ENCODE measurements at places on chromosomes 2 and 18.

DNA sequence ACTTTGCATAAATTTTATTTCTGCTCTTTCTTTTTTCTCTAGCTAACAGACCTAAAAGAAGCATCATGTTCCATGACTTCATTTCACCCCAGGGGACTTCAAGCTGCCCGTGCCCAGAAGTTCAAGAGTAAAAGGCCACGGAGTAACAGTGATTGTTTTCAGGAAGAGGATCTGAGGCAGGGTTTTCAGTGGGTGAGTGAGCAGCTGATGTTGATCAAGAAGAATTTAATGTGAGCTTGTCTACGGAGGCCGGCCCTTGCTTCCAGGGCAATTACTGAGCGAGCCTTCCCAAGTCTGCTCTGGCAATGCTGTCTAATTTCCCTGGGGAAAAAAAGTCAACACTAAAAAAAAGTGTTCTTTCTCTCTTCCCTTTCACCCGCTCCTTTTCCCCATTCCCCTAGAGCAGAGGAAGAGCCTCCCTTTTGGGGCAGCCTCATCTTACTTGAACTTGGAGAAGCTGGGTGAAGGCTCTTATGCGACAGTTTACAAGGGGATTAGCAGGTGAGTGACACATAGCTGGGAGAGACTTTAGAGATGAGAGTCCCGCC, 1.2 kb downstream of the CDK15 start:
- DNase-seq = peak; percentile 85

DNA sequence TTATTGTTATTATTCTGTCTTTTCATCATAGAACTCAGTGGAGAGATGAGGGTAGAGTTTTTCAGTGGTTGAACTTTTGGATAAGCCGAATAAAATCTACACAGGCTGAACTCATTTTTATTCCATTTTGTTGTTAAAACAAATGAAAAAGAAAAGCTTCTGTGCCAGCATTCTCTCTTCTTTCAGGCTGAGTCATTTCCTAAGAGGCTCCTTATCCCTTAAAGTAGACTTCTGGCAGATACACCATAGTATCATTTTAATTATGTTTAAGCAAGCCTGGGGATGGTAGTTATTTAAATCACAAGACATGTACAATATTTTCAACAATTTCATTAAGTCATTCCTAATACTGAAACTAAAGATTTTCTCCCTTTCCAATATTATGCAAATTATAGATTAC, 1364.0 kb upstream of the NRXN1 start:
- peak; percentile 29 for DNase-seq

DNA sequence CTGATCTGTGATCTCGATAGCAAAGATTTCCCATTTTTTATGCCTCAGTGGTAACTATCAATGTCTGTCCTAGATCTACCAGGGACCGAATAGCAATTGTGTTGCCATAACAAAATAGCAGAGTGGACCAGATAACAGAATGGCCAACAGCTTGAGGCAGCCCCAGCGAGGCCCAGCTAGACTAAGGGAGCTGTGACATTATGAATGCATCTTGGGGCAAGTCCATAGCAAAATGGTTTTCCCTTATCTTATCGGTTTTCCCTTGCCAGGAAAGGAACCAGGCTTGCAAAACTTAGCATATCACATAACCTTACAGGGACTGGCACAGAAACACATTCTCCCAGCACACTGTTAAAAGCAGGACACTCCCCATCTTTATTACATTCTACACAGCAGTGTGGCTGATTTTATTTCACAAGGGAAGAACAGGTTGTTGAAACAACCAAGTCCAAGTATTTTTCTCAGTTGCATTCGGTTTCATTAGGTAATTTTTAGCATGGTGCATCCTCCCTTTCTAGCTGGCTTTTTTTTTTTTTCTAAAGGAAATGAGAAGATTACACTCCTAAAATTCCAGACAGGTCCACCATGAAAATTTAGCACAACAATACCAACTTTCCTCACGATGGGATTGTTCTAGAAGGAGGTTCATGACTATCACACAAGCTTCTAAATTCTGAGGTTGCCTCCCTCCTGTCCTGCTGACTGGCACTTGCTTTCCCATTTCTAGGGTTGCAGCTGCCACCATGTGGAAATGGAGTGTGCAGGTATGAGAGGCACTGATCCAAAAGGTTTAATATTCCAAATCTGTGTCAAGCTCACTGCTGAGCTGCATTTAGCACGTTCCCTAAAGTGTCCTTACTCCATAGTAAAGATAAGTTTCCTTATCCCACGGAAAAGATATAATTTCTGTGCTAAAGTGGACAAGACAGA, 97.0 kb upstream of the SLC35G4 start:
- no peak for DNase-seq

DNA sequence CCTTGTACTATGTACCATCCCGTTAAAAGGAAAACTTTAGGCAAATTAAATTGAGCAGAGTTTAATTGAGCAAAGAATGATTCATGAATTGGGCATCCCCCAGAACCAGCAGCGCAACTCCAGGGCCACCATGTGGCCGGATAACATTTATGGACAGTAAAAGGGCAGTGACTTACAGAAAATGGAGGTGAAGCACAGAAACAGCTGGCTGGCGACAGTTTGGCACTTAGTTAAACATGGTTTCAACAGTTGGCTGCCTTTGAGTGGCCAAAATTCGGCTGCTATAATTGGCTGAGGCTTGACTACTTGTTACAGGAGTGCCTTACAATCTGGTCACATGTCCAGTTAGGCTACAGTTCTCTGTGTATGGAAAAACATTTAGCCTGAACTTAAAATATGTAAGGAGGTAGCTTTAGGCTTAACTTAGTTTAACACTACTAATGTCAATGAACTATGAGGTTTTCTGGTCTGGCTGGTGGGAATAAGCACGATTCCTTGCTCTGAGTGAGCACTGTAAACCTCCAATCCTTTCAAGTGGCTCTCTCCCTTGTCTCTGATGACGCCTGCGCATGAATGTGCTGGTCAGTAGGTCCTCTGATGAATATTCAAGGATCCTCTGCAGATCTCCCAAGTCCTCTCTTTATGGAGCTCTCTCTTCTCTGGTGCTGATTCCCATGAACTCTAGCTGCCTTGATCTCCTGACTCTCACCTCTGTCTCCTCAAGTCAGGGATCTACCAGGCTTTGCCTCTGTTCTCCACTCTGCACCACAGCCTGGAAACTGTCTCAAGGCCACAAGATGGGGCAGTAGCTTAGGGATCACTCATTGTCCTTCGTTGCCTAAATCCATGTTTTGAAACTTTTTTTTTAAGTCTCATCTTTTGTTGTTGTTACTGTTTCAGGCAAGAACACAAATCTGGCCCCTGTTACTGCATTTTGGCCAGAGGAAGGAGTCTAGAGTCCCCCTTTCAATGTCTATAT, 24.4 kb upstream of the RAB31 start:
- DNase-seq = peak; percentile 76

DNA sequence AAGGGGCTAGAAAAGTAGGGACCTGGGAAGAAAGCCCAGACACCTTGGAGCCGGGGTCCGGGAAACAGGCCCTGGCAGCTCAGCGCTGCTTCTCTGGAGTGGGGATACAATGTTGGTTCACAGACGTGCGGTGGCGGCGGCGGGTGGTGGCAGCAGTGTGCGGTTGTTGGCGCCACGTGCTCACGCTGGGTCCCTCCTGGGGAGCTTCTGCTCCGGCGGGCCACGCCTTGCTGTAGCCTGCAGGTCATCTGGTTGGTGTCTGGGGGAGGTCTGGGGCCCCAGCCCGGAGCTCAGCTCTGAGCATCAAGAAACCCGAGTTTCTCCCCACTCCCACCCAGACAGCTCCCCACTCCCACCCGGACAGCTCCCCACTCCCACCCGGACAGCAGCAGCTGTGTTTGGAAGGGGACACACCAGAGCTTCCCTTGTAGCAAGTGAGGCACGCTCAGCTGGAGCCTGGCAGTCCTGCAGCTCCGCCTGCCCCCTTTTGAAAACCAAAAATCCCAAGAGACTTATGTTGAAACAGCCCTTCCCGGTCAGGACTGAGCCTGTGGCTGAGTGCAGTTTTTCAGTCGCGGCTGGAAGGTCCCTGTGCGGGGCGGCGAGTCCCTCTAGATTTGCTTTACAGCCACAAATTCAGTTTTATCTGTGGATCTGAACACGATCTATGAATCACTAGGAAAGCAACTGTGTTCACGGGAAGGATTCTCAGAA, 46.9 kb downstream of the NFATC1 start:
- DNase-seq = peak; percentile 61

GRCh38 chr2:195932-196331, 67.9 kb downstream of the SH3YL1 start:
- no peak for DNase-seq

- no peak for DNase-seq
Measured at GRCh38 chr2:156787517-156787916, 351.3 kb downstream of the GPD2 start.

DNA sequence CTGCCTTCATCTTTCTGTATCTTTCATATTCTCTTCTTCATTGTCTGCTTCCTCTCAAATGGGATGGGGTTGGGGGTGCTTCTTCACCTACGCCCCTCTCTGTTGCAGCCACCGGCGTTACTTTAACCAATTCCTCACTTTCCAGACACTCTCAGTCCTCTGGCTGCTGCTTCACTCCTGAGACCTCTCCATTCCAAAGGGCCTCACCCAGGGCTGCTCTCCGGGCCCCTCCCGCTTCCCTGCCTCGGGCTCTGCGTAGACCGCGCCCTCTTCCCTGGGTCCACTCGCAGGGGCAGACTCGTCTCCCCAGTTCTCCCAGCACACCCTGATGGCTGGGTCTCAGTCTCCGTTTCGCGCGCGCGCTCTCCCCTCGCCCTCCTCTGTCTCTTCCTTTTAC, 926 bp downstream of the SERPINB8 start:
- DNase-seq = peak; percentile 56

- DNase-seq = no peak
Measured at GRCh38 chr2:207695293-207695692, 16.1 kb upstream of the CCNYL1 start.

GRCh38 chr2:98692090-98693054, 38.6 kb downstream of the MGAT4A start:
- DNase-seq = no peak

DNA sequence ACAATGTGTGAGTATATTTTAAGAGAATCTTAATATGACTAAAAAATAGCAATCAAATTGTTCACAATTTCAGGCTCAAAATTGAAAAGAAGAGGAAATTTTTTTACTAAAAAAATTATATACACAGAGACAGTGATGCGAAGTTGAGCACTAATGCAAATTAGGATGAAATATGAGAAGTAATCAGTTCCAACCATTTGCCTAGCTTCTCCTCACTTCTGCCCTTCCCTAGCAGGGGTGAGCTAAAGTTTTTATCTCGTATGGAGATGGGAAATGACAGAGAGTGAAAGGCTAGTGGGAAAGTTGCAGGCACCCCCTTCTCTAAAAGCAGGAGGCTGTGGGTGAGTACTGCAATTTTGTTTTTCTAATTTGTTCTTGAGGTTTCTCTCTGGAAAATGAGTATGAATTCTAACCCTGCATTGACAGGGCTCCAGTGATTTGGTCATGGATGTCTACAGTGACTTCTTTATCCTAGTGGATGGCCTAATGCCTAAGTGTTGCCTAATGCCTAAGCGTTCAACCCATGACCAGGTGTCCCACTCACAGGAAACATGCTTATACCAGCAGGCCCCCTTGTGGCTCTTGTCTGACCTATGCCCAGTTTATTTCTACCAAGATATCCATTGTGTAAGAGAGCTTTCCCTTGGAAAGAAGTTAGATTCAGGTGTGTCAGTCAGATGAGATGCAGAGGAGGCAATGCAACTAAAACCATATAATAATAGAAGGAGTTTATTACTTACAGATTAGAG, 78.0 kb upstream of the HNMT start:
- no peak for DNase-seq

DNA sequence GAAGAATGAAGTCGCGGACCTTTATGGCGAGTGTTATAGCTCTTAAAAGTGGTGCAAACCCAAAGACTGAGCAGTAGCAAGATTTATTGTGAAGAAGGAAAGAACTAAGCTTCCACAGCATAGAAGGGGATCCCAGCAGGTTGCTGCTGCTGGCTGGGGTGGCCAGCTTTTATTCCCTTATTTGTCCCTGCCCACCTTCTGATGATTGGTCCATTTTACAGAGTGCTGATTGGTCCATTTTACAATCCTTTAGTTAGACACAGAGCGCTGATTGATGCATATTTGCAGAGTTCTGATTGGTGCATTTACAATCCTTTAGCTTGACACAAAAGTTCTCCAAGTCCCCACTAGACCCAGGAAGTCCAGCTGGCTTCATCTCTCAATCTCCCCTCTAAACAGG, 36.3 kb upstream of the EN1 start:
- no peak for DNase-seq
